Suprapubic skin (tissue), 4 donors: ENCODE measurements at places on chromosomes 7 and 10.

DNA sequence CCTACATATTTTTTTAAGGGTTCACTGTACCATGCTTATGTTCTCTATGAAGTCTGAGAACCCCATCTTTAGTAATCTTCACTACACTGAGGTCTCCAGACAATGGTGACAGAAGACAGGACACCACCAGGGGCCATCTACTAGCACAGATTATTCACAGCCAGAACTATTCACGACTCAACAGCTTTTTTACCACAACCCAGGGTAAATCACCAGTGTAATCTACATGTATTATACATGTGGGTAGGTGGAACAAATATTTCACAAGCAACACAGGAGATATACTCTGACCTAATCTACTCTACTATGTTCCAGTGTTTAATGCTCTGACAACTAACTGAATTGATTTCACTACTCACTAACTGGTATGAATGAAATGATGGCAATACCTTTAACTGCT, 136.1 kb downstream of the ELMO1 start:
- no peak for DNase-seq

DNA sequence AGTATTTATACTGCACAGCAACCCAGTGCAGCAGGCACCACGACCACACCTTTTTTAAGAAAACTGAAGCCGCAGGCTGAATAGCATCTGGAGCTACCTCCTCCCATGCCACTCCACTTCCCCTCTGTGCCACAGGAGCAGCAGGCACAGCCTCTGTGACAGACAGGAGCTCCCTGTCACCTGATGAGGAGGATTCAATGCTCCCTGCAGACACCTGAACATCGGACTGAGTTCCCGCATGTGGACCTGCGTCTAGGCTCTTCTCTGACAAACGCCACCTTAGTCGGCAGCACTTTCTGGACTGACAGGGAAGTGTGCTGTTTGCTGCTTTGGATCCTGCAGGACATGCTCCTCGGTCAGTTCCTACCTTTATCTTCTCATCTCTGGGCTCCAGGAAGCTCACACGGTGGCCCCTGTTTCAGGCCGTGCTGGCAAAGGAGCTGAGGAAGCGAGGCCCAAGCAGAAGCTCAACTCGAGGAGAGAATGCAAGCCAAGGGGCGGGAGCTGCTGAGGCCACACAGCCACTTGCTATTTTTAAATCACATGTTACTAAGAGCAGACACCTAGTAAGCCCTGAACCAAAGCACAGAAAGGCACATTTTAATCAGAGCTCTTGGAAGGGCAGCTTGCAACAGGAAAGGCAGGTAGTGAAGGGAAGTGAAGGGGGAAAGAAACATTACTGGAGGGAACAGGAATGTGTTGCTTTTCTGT, 56.6 kb downstream of the VOPP1 start:
- DNase-seq = no peak

DNA sequence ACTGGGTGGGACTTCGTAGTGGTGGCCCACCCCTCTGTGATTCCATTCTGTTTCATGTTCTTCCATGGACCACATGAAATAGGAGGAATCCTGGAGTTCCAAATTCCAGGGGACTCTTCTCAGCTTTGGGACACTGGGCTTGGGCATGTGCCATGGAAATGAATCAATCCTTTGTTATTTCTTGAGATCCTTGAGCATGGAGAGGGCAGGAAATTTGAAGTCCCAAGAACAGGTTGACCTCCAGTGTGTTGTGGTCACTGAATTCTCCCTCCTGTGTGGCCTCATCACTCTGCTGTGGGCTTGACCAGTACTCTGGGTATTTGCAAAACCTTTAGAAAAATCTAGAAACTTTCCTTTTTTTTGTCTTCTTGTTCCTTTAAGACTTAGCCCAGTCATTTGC, 22.7 kb downstream of the TACR2 start:
- no peak for DNase-seq

- DNase-seq = no peak
Measured at GRCh38 chr7:2049782-2050510, 182.8 kb downstream of the MAD1L1 start.

- DNase-seq = no peak
Measured at GRCh38 chr10:62373639-62373994, 552 bp upstream of the ZNF365 start.

DNA sequence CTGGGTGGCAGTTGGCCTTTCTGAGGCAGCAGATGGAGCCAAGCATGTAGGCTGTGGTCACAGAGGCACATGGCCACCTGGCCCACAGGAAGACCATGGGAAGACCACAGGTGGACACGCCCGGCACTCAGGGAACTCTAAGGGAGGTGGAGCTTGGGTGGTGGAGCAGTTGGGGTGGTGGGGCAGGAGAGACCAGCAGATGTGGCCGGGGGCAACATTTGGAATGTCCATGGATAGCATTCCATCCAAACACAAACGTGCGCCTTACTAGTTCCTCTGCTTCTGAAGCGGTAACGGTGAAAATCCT, 290.9 kb downstream of the PTPRN2 start:
- peak; percentile 65 for DNase-seq
